Heart right ventricle (tissue), 16 donors: ENCODE measurements at places on chromosomes 16 and 17. TPM values are rescaled to one million over a fixed set of nuclear protein-coding genes. Genes with fewer than 3 reads are reported as not detected.

Gene CACNG3
- not detected for total RNA-seq

Gene HYDIN
- total RNA-seq: 1.6 TPM

Gene NPW
- not detected for total RNA-seq

Gene FOXN1
- not detected for total RNA-seq

Gene KCNH4
- total RNA-seq: 0.08 TPM

Gene SKAP1
- not detected for total RNA-seq

Gene AOC2
- 0.50 TPM for total RNA-seq

Gene TSC2
- total RNA-seq: 69.4 TPM

Gene PRSS53
- total RNA-seq: 0.28 TPM

Gene TBC1D3H
- total RNA-seq: not detected

Gene KRTAP4-3
- not detected for total RNA-seq

Gene FCSK
- 6.5 TPM for total RNA-seq

Gene FBF1
- 2.3 TPM for total RNA-seq

Gene MFSD6L
- not detected for total RNA-seq

GRCh38 chr17:74078363-74078941 is 125.0 kb upstream of the RPL38 start:
- no peak for DNase-seq

- no peak for DNase-seq
These were observed 486.0 kb downstream of the KCNJ2 start for GRCh38 chr17:70655176-70655958.

DNA sequence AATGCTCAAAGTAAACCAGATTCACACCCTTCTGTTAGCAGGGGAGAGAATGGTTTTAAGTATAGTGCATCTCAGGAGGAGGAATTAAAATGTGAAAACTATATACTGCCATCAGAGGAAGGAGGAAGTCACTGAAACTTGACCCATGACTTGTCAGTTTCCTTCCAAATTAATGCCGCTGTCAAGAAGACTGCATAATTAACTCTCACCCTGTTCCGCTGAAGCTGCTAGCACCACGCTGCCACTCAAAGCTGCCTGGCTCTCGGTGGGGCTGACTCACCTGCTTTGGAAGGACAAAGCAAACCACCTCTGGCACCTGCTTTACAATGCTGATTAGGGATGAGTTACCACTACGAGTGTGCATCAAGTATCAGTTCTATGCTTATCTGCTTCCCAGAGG is 37.8 kb upstream of the ULK2 start:
- no peak for DNase-seq

DNA sequence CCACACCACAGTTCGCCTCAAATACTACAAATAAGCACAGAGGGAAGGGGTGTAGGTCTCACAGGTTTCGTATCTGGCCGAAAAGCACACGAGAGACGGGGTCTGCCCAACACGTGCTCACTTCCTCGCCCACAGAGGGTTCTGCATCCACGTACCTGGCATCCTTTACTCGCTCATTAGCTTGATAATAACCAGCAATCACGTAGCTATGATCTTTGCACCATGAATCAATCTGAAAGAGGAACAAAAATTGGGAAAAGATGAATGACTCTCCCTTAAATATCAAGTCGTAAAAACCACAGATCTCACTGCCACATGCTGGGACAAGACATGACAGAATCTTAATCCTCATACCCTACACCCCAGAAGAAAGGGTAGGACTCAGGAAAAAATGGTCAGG is 10.5 kb downstream of the EMC8 start:
- no peak for DNase-seq

DNA sequence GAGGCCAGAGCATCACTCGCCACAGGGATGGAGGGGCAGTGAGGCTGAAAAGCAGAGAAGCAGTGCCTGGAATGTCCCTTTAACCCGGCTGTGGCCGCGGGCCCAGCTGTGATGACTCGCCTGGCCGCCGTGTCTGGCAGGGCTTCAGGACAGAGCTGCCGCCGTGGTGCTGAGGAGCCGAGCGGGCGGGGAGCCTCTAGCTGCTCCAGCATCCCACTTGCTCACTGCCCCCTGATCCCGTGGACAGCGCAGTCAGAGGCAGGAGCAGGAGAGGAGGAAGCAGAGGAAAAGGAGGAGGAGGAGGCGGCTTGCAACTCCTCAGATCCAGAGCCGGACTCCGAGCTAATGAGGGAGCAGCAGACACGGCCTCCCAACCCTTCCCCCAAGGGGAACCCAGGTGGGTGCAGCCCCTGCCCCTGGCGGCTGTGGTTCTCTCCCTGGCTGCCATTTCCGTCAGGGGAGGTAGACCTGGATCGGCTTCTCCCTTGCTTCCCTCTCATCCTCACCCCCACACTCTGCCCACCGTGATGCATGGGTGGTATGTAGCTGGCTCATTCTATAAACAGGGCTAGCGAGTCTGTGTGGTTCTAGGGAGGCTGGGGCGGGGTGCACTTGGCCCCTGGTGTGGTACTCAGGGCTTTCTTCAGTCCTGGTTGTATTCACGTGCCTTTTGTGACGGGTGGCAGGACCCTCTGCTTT is 165.7 kb downstream of the CMIP start:
- peak; percentile 84 for DNase-seq

DNA sequence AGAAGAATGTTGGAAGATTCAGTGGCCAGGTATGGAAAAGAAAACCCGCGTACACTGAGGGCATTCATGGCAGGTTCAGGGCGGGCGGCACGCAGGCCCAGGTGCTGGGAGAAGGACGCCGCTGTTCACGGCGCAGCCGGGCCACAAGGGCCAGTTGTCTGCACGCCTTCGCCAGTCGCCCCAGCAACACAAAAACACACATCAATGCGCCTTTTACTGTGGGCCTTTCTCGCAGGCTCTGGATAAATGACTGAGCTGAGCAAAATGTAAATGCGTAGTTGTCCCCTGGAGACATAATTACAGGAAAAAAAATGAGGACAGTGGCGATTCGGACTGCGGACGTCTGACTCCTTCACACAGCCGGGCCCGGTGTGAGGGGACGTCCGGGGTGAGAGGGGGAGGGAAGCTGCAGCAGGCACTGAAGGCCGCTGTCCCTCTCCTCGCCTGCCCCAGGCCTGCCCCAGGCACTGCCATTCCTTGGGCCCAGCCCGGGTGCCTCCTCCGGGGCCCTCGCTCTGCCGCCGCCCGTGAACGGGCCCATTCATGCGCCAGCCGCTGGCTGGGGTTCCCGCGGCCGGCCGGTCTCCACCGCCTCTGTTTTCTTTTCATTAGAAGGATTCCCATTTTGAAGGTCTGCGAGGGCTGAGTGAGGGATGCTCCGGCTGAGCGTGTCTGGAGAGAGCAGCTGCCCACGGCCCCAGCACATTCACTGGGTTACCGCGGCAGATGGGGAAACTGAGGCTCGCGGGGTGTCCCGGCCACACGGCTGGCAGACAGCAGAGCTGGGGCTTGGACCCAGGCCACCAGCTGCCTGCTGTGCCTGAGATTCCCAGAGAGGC is 6.5 kb upstream of the ZNF469 start:
- no peak for DNase-seq

GRCh38 chr17:31499771-31500554 is 108.5 kb downstream of the RAB11FIP4 start:
- peak; percentile 71 for DNase-seq

GRCh38 chr16:48117217-48118105 is 38.3 kb downstream of the ABCC12 start:
- DNase-seq: peak; percentile 53

DNA sequence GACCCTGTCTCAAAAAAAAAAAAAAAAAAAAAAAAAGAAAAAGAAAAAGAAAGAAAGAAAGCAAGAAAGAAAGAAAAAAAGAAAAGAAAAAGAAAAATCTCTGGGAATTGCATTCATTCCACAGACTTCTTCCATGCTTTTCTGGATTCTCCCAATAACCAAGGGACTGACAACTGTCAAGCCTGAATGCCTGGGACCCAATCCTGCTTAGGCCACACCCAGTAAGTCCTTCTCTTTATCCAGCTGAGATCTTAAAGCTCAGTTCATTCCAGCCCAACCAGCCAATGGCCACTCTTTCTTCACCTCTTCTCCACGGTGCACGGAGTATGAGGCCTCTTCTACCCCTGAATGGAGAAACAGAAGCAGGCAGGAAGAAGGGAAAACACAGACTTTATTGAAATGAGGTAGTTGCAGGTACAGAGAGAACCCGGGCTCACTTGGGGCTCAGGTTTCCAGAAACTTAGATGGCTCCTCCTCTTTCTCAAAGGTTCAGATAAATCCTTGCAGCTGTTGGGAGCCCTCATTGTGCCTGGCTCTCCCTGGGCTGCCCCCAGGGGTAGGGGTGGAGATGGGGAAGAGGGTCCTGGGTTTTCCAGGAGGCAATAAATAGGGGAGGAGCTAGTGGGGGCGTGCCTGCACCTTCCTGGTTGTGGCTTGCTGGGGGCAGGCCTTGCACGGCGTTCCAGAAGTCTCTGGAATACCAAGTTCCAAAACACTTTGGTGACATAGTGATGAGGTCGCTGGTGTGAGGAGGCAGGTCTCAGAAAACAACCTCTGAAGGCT is 2.5 kb downstream of the HOXB1 start:
- DNase-seq: no peak

- DNase-seq: peak; percentile 40
These were observed at the start of gene NHERF2 for GRCh38 chr16:2026461-2027023. Gene NHERF2, plus strand, starts transcription at chr16:2026902. Its CDS starts 104 bp downstream, at chr16:2027006.

DNA sequence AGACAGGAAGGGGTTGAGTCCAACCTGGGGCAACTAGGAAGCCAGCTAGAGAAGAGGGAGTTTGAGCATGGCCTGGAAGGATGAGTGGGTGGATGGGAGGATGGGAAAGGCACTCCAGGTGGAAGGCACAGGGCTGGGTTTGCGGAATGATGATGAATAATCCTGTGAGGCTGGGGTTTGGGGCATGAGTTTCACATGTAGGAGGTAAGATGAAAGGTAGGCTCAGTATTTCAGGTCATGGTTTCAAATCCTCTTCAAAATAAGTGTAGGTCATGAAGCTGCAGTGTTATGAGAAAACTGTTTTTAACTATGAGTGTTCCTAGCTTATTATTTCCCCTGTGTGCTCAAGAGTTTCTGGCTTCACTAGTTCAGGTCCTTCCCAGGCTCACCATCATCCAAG is 130.3 kb downstream of the SKAP1 start:
- DNase-seq: no peak

GRCh38 chr16:12304861-12305596 is 328.5 kb downstream of the SNX29 start:
- DNase-seq: no peak

DNA sequence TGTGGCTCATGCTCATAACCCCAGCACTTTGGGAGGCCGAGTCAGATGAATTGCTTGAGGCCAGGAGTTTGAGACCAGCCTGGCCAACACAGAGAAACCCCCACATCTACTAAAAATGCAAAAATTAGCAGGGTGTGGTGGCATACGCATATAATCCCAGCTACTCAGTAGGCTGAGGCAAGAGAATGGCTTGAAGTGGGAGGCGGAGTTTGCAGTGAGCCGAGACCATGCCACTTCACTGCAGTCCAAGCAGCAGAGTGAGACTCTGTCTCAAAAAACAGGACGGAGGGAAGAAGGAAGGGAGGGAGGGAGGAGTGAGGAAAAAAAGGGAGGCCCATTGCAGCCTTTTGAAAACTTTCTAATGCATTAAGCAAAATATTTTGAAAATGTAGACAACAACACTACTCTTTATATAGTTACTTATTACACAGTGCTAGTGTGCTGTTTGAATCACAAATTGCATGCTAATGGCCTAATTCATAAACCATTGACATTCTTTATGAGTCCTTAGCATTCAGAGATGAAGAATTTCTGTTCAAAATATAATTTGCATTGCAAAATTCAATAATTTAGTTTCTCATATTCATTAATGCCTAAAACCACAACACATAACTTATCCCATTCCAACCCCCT is 59.4 kb downstream of the TMEM114 start:
- no peak for DNase-seq

GRCh38 chr17:64984851-64985521 is 65.7 kb upstream of the LRRC37A3 start:
- no peak for DNase-seq

DNA sequence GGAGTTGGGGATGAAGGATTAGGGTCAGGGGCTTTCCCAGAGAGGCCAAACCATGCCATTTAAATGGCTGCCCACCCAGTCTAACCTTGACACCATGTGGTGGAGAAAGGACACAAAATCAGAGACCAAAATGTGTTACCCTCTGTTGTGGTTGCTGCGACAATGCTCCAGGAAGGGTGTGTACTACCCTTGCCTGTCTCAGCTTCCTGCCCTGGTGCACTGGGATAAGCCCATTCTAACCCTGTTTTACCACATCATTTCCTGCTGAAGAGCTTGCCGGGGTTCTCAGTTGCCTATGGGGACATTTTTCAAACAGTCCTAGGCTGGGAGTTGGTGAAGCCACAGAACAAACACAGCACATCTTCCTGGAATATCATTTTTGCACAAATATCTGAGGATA is 4.9 kb downstream of the OR4D1 start:
- no peak for DNase-seq

DNA sequence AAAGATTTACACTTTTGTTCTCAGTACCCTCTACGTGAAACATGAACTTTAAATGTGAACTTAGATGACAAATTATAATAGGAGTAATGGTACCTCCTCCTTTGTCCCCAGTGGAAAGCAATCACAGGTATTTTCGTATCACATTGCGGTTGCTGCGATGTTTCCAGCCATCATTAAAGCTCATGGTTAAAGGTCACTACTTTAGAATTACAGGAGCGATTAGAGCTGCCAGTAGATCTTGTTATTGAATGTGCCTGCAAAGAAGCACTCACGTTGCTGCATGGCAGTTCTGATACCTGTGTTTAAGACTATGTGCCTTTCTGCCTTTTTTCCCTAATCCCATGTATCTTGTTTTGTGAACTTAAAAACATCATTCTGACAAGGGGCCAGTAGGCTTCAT is 301.0 kb downstream of the CPPED1 start:
- DNase-seq: no peak

DNA sequence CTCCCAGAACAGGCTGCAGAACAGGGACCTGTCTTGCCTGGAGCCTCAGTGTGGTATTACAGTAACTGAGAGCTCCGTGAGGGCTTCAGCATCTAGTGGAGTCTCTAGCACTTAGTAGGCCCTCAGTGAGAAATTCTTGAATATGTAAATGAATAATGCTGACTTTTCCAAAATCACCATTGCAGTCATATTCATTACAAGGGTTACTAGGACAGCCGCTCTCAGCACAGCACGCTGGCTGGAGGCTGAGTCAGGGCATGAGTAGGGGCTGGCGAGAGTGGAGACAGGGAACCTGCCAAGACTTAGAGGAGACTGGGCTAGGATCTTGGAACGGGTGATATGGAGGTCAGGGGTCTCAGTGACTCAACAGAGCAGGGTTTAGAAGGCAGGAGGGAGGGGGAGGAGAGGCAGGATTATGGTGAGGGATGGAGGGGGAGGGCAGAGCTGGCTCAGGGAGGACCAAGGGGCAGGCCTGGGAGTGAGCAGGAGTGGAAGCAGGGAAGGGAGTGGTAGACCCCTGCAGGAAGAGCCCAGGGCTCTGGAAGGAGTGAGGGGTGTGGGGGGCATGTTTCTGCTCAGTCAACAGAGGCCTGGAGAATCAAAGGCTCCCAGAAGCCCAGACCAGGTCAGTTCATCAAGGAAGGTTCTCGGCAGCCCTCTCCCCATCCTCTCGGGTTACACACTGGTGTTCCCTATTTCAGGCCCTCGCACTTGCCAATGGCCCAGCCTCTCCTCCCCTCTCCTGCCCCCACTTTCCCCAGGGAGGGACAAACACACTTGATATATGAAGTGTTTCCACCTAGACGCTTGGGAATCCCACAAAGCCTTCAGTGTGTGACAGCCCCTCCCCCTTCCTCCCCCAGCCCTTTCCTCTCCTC is 42.3 kb downstream of the FZD2 start:
- no peak for DNase-seq

- peak; percentile 85 for DNase-seq
These were observed 934 bp downstream of the MAFG start for GRCh38 chr17:81926451-81927151.

GRCh38 chr17:8066841-8067775 is 20.4 kb downstream of the ALOX12B start:
- no peak for DNase-seq

GRCh38 chr16:26317885-26318284 is 626.1 kb downstream of the HS3ST4 start:
- no peak for DNase-seq
